Suppressor macrophage (primary cell): ENCODE measurements at places on chromosomes 7 and 10.

DNA sequence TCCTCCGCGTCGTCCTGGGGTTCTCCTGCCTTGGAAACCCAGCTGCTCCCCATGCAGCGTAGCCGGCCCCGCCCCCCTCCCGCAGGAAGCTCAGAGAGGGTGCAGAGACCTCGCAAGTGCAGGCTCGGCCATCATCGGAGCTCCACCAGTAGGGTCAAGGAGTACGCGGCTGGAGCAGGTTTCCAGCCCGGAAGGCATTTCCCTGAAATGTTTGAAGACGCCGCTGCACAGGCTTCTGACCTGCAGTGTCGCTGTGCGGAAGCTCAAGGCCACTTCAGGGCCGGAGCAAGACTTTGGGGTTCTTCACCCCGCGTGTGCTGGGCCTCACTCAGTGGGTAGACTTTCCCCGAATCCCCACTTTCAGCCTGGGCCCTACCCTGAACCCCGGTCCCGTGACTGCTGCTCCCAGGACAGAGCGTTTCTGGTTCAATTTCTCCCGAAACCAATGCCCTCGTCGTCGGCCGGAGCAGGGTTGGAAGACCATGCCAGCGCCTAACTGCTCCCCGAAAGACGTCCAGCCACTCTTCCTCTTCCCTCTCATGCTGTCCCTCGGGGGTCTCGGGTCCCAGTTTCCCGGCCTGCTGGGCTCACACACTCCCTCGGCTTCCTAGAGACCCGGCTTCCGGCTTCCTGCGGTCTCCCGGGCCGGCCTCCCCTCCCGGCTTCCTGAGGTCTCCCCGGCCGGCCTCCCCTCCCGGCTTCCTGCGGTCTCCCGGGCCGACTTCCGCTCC, 52.1 kb downstream of the INSIG1 start:
- DNase-seq, result no peak

GRCh38 chr7:158664406-158664805, 40.2 kb downstream of the NCAPG2 start:
- no peak for DNase-seq

- no peak for DNase-seq
Measured at GRCh38 chr7:152354061-152354460, 81.7 kb downstream of the KMT2C start.

DNA sequence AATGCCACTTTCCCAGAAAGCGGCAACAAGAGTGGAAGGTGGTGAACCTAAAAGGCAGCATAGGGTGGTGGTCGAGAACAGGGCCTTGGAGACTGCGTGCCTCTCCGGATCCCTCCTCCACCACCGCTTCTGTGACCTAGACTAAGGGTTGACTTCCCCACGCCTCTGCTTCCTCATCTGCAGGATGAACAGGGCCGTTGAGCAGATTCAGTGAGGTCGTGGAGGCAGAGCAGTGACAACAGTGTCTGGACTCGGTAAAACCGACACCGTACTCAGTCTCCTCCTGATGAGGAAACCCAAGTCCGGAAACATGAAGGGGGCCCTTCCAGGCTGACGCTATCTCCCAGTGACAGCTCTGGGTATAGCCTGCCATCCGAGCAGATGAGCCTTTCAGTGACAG, 162.6 kb downstream of the CELF2 start:
- peak; percentile 92 for DNase-seq

DNA sequence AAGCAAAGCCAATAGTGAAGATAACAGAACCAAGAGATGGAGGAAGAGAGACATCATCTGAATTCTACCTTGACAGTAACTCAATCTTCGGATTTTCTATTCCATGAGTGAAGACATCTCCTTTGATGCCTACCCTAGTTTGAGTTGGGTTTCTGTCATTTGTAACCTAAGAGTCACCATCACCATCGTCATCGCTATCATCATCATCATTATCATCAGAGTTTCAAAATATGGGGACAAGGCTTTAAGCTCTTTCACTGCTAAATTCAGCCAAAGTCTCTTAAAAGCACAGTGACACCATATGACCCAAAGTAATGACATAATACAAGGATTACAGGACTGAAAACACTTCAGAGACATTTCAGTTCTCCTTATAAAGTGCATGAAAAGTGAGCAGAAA, 57.2 kb downstream of the NEBL start:
- no peak for DNase-seq

GRCh38 chr10:18984531-18984930, 64.1 kb upstream of the MALRD1 start:
- DNase-seq, result no peak

- DNase-seq, result no peak
Measured at GRCh38 chr7:130069179-130069977, 956 bp upstream of the KLHDC10 start.

DNA sequence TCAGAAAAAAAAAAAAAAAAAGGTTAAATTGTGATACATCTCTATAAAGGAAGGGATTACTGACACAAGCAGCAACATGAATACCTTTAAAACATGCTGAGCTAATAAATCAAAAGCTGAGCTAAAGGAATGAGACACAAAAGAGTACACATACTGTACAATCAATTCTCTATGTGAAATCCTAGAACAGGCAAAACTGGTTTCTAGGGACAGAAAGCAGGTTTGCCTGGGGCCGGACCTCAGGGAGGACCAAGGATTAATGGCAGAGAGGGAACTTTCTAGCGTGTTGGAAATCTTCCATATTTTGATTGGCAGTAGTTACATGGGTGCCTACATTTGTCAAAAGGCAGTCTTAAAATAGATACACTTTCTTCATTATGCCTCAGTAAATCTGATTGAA, 52.5 kb downstream of the KLRG2 start:
- DNase-seq, result no peak

DNA sequence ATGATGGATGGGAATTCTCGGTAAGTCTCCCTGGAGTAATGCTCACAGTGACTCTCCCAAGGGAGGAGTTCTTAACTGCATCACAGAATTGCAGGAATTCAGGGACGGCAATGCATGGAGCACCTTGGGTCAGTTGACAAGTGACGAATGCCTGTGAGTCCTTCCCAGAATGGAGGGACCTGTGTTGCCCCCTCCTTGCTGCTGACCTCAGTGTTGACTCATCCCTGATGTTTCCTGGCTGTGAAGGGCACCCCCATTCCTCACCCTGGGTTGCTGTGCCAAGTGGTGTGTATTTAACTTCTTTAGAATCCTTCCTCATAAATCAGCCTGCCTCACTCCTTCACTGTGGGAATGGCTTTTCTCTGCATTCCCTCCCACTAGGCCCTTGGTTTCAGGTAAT, 98.9 kb downstream of the LRMDA start:
- peak; percentile 28 for DNase-seq

GRCh38 chr10:4758256-4758655, 67.8 kb upstream of the AKR1E2 start:
- no peak for DNase-seq

DNA sequence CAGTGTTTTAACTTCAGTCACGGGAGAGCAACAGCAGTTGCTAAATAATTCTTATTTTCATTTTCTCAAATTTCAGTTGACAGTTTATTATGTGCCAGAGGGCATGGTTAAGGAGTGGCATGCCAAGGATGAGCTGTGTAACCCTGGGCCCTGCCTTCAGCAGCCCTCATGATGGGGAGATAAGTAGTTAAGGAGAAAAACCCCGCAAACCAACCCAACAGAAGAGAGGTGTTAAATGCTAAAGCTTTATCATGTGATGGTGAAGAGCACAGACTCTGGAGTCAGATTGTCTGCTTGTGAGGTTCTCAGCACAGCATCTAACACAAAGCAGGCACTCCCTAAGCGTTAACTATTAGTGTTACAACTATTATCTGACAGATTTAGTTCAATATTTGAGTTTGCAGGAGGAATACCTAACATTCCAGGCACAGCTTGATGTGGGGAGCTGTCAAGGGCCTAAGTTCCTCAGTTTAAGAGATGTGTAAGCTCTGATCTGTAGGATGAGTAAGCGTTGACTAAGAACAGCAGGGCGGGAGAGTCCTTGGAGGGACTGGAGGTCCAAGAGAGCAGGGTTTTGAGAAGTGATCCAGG, 29.6 kb downstream of the STAM start:
- peak; percentile 78 for DNase-seq

DNA sequence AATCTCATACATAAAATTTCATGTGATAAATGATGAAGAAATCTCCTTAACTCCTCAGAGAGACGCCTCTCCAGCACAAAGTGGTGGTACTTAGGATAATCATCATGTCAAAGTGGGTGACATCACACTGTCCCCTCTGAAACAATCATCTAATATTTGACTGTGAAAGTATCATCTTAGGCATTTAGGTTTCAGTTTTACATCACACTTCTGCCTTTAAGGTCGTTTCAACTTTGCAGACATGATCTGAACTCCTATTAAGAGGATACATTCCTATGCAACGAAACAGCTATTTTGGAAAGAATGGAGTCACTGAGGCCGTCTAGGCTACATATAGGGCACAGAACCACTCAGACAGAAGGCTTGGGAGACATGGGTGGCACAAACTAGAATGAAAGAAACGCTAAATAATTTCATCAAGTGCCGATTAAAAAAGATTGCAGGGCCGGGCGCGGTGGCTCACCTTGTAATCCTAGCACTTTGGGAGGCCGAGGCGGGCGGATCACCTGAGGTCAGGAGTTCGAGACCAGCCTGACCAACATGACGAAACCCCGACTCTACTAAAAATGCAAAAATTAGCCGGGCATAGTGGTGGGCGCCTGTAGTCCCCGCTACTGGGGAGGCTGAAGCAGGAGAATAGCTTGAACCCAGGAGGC, 2.0 kb downstream of the VOPP1 start:
- no peak for DNase-seq

DNA sequence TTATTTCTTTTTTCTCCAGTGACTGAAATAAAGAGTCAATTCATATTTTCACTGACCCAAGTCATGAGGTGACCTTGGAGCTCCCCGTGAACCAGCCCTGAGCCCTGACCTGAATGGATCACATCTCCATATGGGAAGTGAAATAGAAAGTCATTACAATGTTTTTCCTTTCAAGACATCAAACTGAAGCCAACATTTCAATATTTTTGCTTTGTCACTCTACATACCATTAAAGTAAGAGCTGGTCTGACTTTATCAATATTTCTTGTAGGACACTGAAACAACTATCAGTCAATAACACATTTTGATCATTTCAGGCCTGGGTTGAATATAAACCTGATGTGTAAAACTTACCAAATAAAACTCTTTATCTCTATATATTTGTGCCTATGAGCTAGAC, 249.8 kb upstream of the PHF14 start:
- no peak for DNase-seq

DNA sequence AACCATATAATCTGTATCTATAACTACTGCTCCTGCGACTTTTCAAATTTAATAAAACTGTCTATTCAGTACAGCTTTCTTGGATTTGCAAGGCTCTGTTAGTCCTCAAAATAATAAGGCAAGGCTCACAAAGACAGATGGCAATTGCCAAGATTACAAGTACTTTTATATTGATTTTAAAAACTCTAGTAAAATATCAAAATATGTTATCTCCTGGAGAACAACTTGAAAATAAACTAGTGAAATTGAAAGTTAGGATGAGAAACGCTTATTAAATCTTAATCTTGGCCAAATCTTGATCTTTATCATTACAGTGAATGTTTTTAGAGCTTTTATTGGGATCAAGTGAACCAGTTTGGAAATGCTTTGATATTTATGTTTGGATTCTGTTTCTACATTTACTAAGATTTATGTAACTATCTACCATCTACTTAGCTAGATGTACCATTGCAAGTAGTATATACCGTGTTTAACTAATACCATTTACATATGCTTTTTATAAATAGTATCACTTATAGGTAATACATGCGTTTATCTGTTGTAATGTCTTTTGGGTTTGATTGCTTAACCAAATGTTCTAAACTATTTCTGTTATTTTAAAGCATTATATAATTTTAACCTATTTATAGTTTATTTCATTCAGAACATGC, 70.0 kb downstream of the CABCOCO1 start:
- DNase-seq, result no peak

GRCh38 chr10:50527442-50528043, 96.2 kb downstream of the SGMS1 start:
- DNase-seq, result no peak

DNA sequence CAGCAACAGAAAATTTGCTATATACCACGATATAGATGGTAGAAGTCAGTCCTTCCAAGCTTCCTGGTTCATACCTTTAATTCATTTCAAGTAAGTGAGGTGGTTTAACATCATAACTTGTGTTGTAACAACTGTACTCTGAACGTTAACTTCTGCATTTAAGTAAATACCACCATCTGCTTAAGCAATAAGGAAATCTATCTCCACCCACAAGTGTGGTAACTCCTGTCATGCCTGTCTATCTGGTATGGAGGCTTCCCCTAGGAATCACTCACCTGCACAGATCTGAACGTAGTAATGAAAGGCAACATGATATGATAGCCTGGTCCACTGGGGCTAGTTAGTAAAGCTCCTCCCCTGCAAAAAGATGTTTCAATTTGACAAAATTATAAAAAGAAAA, 2.3 kb downstream of the ERLIN1 start:
- peak; percentile 87 for DNase-seq
